ENCODE measurements at places on chromosomes 4 and X.

DNA sequence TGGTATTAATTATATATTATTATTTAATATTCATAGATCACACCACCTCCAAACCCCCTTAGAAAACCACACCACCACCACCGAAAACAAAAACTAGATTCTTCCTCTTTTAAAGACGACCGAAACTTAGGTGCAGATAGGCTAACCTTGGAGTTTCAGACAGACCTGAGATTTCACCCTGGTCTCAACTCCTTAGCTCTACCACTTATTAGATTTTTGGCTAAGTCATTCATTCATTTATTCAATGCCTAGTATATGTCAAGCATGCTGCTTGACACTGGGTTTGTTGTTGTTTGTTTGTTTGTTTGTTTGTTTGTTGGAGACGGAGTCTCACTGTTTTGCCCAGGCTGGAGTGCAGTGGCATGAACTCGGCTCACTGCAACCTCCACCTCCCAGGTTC, 9.5 kb upstream of the BMP2K start:
- no peak for DNase-seq

DNA sequence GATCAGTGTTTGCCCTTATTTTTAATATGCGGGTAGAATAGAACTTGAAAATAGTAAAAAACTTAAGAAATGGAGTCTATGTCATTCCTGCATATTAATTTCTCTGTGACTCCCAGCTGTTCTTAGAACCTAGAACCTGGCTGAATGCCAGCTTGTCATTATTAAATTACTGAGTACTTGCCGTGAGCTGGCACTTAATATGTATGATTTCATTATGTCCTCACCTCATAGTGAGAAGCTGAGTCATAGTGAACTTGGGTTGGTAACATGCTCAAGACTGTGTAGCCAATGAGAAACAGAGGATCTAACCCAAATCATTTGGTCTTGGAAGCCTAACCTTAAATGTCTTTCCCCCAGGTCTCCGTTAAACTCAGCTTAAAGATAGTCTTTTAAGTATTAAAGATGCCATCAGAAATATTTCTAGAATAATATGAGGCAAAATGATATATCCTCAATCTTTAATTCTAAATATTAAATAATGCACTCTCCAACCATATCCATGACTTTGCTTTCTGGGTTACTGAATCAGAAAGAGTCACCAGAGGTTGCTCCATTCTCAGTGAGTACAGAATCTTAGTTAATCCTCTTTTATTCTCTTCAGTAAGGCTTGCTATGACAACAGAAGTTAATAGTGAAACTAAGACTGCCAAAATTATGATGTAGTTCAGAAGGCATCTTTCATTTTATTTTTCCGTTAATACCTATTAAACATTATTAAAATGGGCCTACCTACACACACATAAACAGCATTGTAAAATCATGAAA, 58.6 kb upstream of the TLL1 start:
- DNase-seq, result no peak

- no peak for DNase-seq
These were observed 37.4 kb upstream of the GRPEL1 start for GRCh38 chr4:7105276-7105675.

- no peak for DNase-seq
These were observed 389.7 kb downstream of the SPRY1 start for GRCh38 chr4:123786163-123786915.

- DNase-seq, result no peak
These were observed 181.2 kb downstream of the COX18 start for GRCh38 chr4:72888331-72888730.

GRCh38 chr4:155353923-155354540, 22.7 kb downstream of the MAP9 start:
- peak; percentile 16 for DNase-seq

- DNase-seq, result no peak
These were observed 192.4 kb upstream of the GPC4 start for GRCh38 chrX:133607419-133608348.

- no peak for DNase-seq
These were observed 353.1 kb upstream of the NR3C2 start for GRCh38 chr4:148795156-148795864.

GRCh38 chr4:71231129-71232055, 107.4 kb upstream of the SLC4A4 start:
- DNase-seq, result peak; percentile 84

GRCh38 chr4:152523731-152524130, 12.2 kb downstream of the FBXW7 start:
- no peak for DNase-seq

DNA sequence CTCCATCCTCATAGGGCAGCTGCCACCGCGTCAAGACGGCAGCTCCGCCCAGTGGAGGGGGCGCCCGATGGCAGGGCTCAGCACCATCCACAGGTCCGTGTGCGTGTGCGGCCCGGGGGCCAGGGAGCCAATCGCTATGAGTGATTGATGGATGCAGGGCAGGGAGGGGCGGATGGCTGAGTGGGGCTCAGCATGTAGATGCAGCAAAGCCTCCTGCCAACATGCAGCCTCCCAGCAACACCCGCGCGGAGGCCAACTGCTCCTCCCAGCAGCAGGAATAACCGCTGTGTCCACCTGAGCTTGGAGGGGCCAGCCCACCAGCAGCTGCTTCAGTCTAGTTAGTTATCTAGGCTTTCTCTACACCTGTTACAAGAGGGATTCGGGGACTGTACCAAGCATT, 77.4 kb downstream of the MTMR1 start:
- no peak for DNase-seq

GRCh38 chr4:36133658-36134057, 110.7 kb downstream of the ARAP2 start:
- DNase-seq, result no peak

DNA sequence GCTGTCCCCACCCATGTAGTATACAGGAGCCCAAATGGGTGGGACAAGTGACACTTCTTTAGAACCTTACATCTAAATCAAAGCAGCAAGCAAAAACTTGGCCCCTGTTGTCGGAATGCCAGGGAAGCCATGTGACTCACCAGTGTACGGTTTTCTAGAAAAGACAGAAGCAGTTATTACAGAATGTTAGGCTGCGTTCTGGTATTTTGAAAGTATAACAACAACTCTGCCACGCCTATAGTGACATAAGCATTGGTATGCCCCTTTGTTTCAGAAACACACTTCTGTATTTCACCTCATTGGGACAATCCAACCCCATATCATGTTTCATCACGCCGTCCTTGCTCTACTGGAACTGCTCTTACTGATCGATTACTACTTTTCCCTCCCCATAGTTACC, 14.8 kb downstream of the PDHA1 start:
- DNase-seq, result no peak

DNA sequence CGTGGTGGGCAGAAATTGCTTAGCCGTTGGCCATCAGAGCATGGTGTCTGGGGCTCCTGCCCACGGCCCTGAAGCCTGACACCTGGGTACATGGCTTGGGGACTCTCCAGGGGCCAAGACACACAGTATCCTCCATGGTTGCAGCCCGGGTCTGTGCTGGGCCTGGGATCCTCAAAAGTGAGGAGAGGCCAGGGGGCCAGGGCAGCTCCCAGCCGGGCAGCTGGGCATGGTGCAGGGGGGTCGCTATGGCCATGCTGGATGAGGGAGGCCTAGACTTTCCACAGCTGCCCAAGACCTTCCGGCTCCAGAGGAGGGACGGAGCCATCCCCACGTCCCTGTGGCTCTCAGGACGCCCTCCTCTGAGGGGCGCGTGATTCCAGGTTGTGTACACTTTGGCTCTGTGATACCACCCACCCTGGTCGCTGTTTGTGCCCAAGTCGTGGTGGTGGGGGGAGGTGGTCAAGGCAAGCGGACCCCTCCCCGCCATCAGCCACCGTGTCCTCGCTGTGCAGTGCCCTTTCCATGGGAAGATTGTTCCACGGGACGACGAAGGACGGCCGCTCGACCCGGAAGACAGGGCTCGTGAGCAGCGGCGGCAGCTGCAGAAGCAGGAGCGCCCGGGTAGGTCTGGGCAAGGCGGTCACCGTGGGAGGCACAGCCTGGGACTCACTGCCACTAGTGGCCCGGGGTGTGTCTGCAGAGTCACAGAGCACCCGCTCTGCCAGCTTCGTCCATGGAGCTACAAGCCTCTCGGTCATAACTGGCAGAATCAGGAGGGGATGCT, 25.7 kb downstream of the NKX1-1 start:
- no peak for DNase-seq

DNA sequence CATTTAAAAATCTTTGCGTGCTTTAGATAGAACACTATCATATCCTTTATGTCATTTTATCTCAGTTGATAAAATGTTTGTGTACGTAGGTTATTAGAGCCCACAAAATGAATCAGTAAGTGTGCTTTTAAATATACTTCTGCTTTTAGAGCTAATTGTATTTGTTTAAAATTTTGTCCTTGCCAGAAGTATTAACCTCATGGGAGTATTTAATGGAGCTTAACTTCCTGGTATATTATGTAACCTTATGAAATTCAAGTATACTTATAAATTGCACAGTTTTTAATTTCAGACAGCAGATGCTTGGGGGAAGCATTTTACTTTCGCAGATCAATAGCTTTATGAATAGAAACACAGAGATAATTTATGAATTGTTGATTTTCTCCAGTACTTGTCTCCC, 90.2 kb downstream of the DIPK2B start:
- no peak for DNase-seq

DNA sequence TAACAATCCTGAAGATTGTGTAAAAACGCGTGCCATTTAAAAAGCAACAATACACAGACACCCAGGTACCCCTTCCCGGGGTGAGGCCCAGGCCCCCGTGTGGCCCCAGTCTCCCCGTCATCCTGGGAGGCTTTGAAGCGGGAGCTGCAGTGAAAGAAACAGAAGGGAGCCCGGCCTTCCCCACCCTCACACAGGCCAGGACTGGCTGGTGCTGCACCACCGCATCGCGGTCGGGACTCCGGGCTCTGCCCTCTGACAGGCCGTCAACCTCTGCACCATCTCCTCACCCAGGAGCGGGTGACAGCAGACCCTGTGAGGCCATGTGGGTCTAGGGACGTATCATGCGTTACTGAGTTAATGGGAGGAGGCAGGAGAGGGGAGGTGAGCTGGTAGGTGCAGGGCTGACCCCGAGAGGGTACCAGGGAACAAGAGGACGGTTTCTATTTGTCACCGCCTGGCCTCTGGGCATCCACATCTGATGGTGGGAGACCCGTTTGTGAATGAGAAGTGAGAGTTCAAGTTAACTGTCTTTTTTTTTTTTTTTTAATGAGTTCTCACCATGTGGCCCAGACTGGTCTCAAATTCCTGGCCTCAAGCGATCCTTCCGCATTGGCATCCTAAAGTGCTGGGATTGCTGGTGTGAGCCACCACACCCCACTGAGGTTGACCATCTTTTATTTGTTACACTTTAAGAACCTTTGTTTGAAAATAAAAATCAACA, 27.3 kb downstream of the PIGG start:
- DNase-seq, result no peak

DNA sequence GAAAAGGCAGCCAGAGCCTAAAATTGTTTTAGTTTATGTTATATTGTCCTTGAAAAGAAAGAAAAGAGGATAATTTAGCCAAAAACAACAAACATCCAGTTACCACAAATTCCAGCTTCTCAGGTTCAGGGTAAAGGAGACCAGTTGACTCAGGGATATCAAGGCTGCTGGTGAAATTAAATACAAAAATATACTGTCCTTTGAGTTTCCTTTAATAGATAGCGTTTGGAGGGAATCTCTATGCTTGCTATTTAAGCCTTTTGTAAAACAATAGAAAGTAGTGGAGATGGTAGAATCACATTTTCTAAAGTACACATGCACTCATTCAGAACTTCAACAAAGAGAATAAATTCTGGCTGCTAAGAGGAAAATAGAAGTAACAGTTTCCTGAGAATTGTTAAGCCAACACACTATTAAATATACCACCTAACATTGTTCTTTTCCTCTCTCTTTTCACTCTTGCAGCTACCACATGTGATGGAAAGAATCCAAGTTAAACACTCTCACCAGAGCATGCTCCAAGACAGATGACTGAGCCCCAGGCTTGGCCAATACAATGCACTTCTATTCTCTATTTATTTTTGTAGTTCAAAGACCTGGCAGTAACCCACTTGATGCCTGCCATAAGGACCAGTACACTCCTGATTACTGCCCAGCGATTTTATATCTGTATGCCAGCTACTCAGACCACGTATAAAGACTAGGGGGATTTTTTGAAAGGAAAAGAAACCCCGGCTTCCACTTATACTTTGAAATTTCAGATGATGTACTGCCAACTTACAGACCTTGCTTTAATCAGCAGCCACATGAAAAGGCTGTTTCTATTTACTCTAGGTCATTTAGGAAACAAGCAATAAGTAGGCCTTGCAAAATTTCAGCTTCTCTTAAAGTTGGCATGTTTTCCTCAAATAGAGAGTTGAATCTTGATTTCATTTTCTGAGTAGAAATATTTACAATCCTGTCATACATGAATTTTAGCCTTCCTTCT, 756.9 kb downstream of the FAT4 start:
- DNase-seq, result peak; percentile 51

DNA sequence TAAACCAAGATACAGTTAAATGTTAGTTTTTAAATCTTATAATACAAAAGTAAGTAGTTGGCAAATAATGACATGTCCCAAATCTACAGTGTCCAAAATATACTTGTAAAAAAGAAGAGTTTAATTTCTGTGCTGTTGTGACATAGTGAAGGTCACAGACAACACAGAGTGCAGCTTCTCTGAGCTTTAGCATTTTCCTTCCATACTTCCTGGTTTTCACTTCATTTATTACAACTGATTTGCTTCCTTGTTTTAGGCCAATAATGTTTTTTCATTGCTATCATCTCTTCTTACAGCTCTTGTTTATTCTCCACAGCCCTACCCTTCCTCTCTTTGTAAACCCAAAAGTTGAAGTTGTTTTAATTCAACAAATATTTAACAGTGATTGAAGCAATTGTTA, 132.4 kb upstream of the TET2 start:
- DNase-seq, result no peak

GRCh38 chr4:74873545-74874301, 59.2 kb upstream of the PARM1 start:
- DNase-seq, result no peak

DNA sequence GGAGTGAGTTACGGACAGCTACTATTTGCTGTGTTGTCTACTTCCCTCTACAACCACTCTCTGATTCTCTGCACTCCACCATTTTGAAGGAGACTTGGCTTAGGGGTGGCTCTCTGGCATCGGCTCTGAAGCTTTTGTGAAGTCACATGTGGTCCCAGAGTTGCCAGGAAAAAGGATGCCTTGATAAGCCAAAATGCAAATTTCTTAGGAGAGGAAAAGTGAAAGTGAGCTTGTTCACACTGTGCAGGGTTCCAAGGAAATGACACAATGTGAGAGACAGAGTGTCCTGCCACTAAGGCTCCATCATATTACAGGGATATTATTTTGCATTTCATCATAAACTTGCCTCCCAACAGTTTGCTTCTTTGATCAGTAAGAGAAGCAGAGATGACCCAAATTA, 7.2 kb downstream of the PHOX2B start:
- no peak for DNase-seq

DNA sequence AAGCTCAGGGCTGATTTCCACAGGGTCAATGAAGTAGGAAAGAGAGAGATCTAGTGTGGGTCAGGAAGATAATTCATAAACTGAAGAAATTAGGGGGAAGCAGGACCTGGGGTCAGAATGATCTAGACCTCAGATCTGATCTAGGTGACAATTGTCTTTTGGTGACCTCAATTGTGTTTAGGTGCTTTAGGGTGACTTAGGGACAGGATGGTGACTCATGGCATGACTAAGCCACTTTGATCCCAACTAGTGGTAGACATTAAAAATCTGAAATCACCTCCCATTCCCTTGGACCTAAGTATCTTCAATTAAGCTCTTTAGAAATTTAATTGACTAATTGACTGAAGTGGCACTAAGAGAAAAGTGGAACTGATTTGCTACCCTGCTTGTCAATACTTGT, 36.7 kb upstream of the GRXCR1 start:
- DNase-seq, result no peak

Measured in NCI-H1694 treated with DMSO at 0.1 percent for 48 hours (cell line).